HAP-1 (cell line): ENCODE measurements at places on chromosomes 16 and 17.
A peak's percentile ranks its signal among the peaks of the same experiment; 100 is the strongest.

DNA sequence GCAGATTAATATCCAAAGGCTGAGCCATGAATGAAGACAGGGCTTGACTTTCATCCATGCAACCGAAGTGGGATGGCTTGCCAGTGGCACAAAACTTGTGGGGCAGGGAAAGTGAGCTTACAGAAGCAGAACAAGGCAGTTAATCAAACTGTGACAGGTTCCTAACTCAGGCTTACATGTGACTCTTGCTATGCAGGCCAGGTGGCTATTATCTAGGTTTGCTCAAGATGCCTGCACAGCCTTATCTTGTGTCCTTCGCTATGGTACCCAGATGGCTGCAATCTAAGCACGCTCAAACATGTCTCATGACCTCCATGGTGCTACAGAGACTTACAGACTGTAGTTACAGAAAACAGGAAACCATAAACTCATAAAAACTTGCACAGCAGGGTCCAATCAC is 8.6 kb upstream of the DNAH9 start:
- DNase-seq: no peak

DNA sequence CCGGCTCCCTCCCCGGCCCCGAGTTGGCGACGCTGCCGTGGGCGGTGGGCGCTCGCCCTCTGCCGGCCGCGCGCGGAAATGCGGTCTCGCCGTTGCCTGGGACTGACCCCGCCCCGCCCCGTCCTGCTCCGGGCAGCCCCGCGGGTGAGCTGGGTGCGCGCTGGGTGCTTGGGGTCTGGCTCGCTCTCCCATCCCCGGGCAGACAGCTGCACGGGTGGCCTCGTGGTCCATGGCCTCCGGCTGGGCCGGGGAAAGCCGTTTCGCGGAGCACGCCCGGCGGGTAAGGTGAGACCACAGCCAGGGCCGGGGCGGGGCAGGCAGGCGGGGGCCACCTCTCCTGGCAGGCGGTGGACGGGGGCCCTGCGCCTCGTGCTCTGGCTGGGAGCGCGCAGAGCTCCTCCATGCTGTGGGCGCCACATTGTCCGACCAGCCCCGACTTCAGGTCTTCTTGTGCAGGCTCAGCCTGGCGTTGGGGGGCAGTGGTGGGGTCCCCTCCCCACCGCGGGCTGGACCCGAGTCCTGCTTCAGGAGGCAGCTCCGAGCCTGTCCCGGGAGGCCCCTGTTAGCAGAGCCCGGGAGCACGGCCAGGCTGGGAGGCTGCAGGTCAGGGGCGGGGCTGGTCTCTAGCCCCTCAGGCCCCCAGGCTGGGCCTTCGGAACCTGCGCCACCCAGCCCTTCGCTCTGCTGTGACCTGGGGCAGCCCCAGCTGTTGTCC is 7.0 kb upstream of the C1QTNF8 start:
- peak; percentile 88 for DNase-seq

- DNase-seq: no peak
Measured at GRCh38 chr17:41619036-41619926, 5.1 kb downstream of the KRT17 start.

GRCh38 chr17:58273453-58274104 is 7.2 kb downstream of the MPO start:
- DNase-seq: no peak

GRCh38 chr17:80561541-80562114 is 17.0 kb downstream of the RPTOR start:
- DNase-seq: no peak

DNA sequence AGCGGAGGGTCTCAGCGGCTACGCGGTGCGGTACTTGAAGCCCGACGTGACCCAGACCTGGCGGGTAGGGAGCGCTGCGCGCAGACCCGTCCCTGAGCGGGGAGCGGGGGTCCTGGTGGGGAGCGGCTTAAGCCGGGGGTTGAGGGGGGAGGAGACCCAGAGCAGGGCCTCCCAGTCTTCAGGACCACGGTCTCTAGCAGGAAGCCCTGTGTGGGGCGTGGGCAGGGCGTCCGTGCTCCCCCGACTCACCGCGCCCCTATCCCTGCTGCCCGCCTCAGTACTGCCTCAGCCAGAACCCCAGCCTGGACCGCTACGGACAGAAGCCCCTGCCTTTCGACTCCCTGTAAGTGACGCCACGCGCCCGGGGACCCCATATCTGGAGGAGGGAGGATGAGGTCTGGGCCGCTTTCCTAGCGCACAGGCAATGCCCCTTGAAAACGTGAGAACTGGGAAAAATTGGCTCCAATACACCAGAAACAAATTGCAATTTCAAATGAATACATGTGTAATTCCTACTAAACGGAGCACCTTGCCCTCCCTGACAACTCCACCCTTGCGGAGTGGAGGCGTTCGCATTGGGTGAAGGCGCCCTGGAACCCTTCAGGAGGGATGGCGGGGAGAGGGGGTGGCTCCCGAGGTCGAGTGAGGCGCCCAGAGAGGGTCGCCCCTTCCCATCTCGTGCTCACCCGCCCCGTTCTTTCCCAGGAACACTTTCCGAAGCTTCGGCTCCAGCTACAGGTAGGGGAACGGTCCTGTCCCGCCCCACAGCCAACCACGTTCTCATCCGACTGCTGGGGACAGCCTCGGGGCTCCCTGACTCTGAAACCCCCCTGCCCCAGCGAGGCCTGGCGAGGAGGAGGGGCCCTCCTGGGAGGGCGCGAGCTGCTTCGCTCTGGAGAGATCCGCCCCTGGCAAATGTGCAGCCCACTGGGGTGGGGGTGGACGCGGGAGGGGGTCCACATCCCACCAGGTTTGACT is 14.6 kb upstream of the CNGB1 start:
- no peak for DNase-seq

GRCh38 chr16:57335366-57335765 is 23.2 kb upstream of the CCL22 start:
- no peak for DNase-seq

- DNase-seq: no peak
Measured at GRCh38 chr16:17753434-17753833, 282.7 kb upstream of the XYLT1 start.

DNA sequence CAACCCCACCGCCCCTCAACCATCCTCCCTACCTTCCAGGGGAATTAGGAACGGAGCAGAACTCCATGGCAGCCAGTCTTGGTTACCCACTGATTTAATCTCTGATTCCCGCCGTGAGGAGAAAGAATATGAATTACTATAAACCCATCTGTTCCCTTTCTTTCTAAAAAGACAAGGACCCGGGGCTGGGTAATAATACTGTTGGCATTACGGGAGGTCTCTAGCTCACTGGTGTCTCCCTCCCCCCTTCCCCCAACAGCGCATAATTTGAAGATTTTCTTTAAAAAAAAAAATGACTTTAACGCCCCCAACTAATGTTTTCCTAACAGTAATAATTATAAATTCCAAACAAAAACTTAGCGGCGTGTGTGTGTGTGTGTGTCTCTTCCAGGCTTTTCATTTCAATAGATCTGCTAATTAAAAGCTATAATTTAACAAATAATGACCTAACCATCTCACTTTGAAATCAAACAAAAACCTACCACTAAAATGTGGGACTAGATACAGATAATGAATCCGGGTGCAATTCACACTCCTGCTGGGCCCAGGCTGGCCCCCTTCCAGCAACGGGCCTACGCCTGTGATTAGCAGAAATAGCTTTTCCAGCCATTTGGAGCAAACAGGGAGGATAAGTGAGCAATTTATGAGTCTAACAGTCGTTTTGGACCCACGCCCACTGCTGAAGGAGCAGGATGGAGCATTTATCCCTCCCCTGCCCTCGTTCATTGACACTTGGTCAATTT is 18.2 kb upstream of the BHLHA9 start:
- DNase-seq: peak; percentile 60

GRCh38 chr16:58025351-58026138 is at the start of gene MMP15:
Gene MMP15, plus strand, starts transcription at chr16:58025754. Its CDS starts 597 bp downstream, at chr16:58026351.
- DNase-seq: peak; percentile 84

- no peak for DNase-seq
Measured at GRCh38 chr17:72751746-72752145, 340.7 kb downstream of the SLC39A11 start.

GRCh38 chr17:50266384-50267073 is 7.7 kb upstream of the TMEM92 start:
- DNase-seq: no peak

DNA sequence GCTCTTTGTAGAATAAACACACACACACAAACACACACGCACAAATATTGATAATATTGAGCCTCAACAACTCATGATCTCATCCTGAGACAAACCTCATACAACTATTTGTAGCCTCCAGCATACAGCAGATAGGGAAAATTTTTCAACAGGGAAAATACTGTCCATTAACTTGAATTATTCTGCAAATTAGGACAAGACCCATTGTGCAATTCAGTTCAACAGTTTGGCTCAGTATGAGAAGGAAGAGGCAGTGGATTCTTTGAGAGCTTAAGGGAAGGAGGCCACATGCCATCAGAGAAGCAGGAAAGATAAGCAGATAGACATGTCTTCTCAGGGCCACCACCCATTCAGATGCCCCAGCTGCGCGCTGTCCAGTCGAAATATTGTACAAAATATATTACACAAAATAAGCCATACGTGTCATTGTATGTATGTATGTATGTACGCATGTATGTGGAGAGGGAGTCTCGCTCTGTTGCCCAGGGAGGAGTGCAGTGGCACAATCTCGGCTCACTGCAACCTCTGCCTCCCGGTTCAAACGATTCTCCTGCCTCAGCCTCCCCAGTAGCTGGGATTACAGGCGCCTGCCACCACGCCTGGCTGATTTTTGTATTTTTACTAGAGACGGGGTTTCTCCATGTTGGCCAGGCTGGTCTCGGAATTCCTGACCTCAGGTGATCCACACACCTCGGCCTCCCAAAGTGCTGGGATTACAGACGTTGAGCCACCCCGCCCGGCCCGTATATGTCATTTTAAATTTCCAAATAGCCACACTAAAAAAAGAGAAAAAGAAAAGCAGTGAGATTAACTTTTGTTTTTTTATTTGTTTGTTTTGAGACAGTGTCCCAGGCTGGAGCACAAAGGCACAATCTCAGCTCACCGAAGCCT is 1.8 kb downstream of the ZC3H7A start:
- DNase-seq: no peak

GRCh38 chr16:52316241-52316640 is 230.7 kb downstream of the TOX3 start:
- DNase-seq: no peak

DNA sequence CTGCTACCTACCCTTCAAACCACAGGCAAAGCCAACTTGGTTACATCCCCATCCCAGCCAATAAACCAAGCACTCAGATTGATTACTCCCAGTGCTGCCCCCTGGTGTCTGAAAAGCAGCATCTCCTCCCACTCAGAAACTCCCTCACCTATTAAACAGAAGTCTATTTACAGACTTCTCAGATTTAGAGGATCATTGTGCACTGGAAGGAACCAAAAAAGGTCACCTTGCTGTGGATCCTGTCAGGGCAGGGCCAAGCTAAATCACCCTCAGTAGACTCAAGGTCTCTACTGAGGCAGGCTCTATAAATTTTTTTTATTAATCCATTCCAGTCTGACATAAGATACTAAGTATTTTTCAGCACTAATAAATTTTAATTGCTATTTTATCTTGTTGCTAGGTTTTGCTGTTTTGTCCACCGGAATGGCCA is 17.6 kb downstream of the HIGD1B start:
- peak; percentile 73 for DNase-seq

GRCh38 chr17:77528516-77529327 is 388.0 kb downstream of the SEC14L1 start:
- peak; percentile 85 for DNase-seq

DNA sequence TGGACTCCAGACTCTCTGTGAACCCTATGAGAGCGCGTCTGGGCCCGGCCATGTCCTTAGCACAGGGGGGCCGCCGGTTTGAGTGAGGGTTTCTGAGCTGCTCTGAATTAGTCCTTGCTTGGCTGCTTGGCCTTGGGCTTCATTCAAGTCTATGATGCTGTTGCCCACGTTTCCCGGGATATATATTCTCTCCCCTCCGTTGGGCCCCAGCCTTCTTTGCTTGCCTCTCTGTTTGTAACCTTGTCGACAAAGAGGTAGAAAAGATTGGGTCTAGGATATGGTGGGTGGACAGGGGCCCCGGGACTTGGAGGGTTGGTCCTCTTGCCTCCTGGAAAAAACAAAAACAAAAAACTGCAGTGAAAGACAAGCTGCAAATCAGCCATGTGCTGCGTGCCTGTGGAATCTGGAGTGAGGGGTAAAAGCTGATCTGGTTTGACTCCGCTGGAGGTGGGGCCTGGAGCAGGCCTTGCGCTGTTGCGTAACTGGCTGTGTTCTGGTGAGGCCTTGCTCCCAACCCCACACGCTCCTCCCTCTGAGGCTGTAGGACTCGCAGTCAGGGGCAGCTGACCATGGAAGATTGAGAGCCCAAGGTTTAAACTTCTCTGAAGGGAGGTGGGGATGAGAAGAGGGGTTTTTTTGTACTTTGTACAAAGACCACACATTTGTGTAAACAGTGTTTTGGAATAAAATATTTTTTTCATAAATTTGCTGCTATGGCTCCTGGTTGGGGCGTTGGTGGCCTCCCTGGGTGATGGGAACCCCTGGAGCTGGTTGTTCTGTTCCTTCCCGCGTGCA is 23.1 kb downstream of the STAT5A start:
- no peak for DNase-seq

- DNase-seq: no peak
Measured at GRCh38 chr17:64092952-64093451, 36.9 kb downstream of the ERN1 start.

DNA sequence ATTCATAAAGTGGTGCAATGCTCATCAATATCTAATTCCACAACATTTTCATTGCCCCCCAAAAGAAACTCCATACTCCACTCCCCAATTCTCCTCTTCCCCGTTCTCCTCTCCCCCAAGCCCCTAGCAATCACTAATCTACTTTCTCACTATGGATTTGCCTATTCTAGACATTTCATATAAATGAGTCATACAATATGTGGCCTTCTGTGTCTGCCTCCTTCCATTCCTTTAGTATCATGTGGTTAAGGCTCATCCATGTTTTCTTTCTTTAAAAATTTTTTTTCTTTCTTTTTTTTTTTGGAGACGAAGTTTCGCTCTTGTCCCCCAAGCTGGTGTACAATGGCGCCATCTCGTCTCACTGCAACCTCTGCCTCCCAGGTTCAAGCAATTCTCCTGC is 56.3 kb upstream of the HAS3 start:
- no peak for DNase-seq

GRCh38 chr17:42895185-42895555 is 5.4 kb upstream of the G6PC1 start:
- no peak for DNase-seq

DNA sequence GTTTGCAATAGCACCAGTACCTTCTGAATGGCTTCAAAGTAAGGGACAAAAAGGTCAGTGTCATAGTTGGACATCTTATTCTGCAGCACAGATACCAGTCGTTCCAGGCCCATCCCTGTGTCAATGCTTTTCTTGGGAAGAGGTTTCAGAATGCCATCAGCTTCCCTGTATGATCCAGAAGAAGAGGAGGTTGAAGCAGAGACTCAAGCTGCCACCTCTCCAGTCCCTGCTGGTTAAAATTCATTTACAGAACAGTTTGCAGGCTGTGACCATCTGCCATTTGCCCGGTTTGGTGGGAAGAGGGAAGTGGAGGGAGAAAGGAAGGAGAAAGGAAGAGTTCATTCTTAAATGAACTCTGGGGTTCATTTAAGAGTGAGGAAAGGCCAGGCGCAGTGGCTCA is 18.4 kb upstream of the EXOSC6 start:
- DNase-seq: no peak
